ENCODE measurements at places on chromosomes 11 and 22.

GRCh38 chr11:77497368-77497767 is 23.5 kb upstream of the PAK1 start:
- H3K36me3 ChIP-seq = no peaks in the 10 kb centered on the region
- peaks cover 6% of the 10 kb centered on the region for H3K4me1 ChIP-seq
- H3K27me3 ChIP-seq = no peaks in the 10 kb centered on the region
- no peak overlapping the region for H3K27ac ChIP-seq
- H3K4me3 ChIP-seq = no peak overlapping the region

DNA sequence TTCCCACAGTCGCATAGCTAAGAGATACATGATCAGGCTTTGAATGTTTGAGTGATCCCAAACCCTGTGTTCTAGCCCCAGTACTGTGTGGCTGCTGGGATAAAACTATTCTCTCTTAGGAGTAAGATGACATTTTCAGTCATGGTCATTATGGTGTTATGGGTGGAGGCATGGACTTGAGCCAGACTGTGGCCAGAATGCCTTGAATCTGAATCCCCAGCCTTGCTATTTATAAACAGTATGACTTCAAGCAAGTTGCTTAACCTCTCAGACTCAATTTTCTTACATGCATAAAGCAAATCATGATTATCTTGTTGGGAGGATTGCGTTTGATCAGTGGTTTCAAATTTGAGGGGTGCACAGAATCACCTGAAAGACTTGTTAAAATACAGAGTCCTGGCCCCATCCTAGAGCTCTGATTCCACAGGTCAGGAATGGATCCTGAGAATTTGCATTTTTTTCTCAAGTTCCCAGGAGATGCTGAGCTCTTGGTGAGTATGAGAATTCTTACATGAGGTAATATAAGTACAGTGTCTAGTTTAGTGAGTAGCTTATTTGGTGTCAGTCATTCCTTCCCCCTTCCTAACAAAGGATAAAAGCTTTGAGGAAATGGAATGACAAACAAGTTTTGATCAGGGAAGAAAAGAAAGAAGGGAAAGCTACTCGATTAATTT is 571.7 kb downstream of the METTL15 start:
- DNase-seq = no peak
- no peak overlapping the region for H3K27ac ChIP-seq
- H3K27me3 ChIP-seq = no peaks in the 10 kb centered on the region

DNA sequence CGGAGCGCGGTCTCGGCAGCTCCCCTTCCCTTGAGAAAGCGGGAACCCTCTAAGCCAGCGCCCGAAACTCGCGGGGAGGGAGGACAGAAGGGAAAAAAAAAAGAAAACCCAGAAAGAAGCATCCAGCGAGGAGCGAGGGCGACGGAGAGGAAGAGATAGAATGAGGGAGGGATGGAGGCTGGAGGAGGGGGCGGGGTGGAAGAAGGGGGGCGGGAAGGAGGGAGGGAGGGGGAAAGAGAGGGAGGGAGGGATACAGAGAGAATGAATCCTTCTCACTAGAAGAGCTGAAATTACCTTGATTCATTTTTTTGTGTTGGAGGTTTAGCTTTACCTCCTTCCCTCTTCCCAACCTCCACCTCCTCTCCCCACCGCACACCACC is 19.3 kb upstream of the BDNF start:
- DNase-seq = peak; percentile 62
- H3K27me3 ChIP-seq = peaks cover 43% of the 10 kb centered on the region
- peaks cover 30% of the 10 kb centered on the region for H3K4me1 ChIP-seq

DNA sequence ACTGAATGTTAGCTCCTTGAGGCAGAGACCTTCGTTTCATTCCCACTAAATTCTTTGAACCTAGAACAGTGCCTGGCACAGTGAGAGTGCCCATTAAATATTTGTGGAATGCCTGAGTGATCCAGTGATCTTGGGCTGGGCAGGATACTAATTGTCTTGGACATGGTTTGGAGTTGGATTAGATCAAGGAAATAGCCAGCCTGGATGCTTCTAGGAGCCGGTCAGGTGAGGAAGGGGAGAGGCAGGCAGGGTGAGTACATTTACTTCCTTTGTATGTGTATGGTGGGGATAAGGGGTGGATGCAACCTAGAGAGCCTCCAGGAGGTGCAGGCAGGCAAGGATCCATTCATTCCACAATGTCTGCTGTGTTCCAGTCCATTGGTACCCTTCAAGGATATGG is 3.6 kb downstream of the SREBF2 start:
- no peak for DNase-seq
- H3K27me3 ChIP-seq = no peaks in the 10 kb centered on the region
- peaks cover 28% of the 10 kb centered on the region for H3K4me1 ChIP-seq
- H3K4me3 ChIP-seq = no peak overlapping the region

- no peaks in the 10 kb centered on the region for H3K36me3 ChIP-seq
- peak overlapping the region; percentile 75 for H3K27ac ChIP-seq
- H3K27me3 ChIP-seq = no peaks in the 10 kb centered on the region
Observed at GRCh38 chr11:95360377-95361075, 129.5 kb upstream of the SESN3 start.

DNA sequence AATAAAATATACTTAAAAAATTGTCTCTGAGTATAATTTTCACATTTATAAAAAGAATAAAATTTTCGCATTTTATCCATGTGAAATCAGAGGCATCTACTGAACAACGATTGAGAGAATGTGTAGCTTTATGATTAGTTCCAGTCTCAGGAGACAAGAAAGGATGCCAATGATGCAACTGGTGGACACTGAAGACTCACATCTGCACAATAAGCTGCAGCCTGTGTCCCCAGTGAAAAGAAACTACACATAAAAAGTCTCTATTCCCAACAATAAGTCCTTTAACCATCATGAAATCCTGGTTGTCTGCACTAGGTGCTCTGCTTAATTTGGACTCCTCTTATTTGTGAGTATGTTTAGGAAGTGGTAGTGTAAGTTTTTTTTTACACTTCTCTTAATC is 22.0 kb downstream of the OR5AS1 start:
- H3K4me1 ChIP-seq = no peaks in the 10 kb centered on the region
- no peaks in the 10 kb centered on the region for H3K27me3 ChIP-seq
- no peak overlapping the region for H3K4me3 ChIP-seq
- no peaks in the 10 kb centered on the region for H3K36me3 ChIP-seq
- DNase-seq = no peak

GRCh38 chr11:83033371-83033770 is 38.3 kb downstream of the RAB30 start:
- H3K4me1 ChIP-seq = peaks cover 13% of the 10 kb centered on the region
- no peaks in the 10 kb centered on the region for H3K36me3 ChIP-seq
- no peaks in the 10 kb centered on the region for H3K27me3 ChIP-seq

DNA sequence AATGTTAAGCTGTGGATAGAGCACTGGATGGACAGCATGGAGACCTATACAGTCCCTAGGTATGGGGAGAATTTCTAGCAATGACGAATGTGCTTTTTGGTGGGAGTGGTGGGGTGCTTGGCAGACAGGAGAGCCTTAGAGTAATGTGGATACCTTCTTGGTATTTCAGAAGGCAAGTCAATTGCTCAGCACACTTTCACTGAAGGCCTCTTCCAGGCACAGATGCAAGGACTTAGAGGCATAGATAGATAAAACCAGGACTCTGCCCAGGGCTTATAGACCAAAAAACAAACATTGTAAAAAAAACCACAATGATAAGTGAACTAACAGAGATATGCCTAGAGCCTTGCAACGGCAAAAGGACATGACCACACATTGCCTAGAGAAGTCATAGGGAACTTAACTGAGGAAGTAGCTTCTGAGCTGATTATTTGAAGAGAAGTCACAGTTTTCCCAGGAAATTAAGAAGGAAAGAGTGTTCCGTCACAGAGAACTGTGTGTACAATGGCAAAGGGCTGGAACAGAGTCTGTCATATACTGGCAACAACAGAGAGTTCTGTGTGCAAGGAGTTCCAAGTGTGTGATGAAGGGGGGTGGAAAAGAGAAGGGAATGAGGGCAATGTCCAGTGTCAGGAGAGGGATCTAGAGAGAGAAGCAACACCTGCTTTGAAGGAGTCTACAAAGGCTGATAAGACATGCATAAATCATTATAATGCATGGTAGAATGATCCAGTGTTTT is 65.9 kb upstream of the PICALM start:
- no peaks in the 10 kb centered on the region for H3K36me3 ChIP-seq
- H3K4me3 ChIP-seq = no peak overlapping the region
- no peak for DNase-seq
- H3K27ac ChIP-seq = no peak overlapping the region
- no peaks in the 10 kb centered on the region for H3K4me1 ChIP-seq

DNA sequence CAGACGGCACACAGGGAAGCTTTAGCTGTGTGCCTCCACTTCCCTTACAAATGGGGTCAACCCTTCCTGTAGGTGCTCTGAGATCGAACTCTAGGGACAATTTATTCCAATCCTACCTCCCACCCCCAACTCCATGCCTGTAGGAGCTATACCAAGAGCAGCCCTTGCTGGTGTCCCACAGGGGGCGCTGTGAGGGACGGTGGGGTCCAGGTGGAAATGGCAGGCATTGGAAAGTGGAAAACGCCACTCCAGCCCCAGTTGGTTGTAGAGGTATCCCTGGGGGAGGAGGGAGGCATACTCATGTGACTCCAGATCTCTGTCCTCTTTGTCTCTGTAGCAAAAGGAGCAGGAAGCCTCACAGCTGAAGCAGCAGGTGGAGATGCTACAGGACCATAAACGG is 161.3 kb downstream of the MYO18B start:
- H3K4me1 ChIP-seq = no peaks in the 10 kb centered on the region
- no peak overlapping the region for H3K27ac ChIP-seq
- H3K36me3 ChIP-seq = no peaks in the 10 kb centered on the region
- H3K27me3 ChIP-seq = no peaks in the 10 kb centered on the region

- no peak for DNase-seq
- no peaks in the 10 kb centered on the region for H3K4me1 ChIP-seq
- no peaks in the 10 kb centered on the region for H3K27me3 ChIP-seq
- no peak overlapping the region for H3K27ac ChIP-seq
- H3K4me3 ChIP-seq = no peak overlapping the region
Observed at GRCh38 chr11:2164861-2165555, 4.0 kb upstream of the INS start.

GRCh38 chr11:59807047-59807610 is 3.4 kb downstream of the MRPL16 start:
- peaks cover 12% of the 10 kb centered on the region for H3K4me1 ChIP-seq
- H3K4me3 ChIP-seq = no peak overlapping the region
- H3K27me3 ChIP-seq = no peaks in the 10 kb centered on the region
- H3K36me3 ChIP-seq = peaks cover 38% of the 10 kb centered on the region

- no peaks in the 10 kb centered on the region for H3K27me3 ChIP-seq
- H3K4me1 ChIP-seq = no peaks in the 10 kb centered on the region
Observed at GRCh38 chr11:103872748-103873147, 163.7 kb upstream of the DDI1 start.

All from GM23338 (cell line).